ENCODE measurements at places on chromosomes 11 and 22.

DNA sequence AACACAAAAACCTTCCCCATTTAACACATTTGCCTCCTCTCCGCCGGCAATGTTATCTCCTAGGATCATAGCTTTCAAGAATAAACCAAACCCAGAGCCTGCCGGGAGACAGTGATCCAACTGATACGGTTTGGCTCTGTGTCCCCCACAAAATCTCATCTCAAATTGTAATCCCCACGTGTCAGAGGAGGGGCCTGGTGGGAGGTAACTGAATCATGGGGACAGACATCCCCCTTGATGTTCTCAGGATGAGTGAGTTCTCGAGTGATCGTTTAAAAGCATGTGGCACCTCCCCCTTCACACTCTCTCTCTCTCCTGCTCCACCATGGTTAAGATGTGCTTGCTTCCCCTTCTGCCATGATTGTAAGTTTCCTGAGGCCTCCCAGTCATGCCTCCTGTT lies 33.3 kb downstream of the RBFOX2 start:
- no peak for DNase-seq

DNA sequence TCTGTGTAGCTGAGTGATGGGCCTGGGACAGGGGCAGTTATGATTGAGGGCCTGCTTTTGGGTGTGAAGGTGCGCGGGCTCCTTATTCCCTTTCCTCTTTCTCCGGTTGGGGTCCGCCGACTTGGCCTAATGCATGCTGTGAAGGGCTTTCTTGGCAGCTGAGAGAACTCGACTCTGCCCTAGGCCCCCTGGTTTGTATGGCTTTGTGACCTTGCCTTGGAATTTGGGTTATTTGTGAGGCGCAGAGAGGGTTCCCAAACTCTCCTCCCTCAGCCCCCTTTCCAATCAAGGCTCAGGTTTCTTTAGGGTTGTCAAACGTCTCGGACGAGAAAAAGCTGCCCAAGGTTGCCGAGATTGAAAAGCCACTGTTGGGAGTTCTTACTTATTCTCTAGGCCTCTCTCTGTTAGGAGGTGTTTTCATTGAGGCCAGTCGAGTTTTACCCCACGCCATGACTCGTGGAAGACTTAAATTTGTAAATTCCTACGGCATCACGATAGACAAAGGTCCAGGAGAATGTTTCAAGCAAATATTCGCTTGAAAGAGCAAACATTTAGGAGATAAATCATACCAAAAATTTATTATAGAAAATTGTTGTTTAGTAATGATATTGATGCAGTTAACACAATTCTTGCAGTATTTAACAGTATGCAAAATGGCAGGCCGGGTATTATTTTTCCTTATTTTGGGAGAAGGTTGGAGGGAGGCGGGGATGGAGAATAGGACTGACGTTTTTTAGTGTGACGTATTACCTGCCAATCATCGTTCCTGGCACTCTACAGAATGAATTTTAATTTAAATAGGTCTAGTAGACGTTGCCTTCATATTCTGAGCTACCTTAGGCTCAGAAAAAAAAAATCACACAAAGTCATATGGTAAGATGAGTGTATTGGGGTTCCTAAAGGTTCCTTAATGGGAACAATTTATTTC lies 689 bp downstream of the PDHX start:
- peak; percentile 4 for DNase-seq

DNA sequence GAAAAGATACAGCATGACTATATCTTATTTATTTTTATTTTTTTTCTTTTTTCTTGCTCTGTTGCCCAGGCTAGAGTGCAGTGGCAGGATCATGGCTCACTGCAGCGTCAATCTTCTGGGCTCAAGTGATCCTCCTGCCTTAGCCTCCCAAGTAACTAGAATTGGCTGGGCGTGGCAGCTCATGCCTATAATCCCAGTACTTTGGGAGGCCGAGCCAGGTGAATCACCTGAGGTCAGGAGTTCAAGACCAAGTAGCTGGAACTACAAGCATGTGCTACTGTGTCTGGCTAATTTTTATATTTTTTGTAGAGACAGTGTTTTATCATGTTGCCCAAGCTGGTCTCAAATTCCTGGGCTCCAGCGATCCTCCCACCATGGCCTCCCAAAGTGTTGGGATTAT lies 28.3 kb upstream of the CCDC134 start:
- no peak for DNase-seq

DNA sequence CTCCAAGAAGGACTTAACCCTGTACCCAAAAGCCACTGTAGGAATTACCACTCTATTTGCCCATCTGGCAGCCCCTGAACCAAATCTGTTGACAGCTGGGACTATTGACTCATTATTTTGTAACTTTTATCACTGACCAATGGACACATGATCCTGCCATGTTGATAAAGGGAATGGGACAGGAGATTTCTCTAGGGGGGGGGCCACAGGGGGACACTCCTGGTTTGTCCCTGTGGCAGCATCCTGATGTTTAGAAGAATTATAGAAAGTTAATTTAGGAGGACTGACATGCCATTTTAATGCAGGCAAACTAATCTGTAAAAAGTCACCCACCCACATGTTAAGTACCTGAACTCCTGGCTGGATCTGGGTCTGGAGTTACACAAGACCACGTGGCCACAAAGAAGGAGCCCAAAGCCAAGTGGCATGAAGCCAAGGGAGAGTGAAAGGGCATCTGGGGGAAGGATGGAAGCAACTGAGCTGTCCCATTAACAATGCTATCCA lies 558.1 kb downstream of the ETS1 start:
- DNase-seq, result no peak

- no peak for DNase-seq
Observed at GRCh38 chr11:8331767-8332166, 68.1 kb upstream of the LMO1 start.

DNA sequence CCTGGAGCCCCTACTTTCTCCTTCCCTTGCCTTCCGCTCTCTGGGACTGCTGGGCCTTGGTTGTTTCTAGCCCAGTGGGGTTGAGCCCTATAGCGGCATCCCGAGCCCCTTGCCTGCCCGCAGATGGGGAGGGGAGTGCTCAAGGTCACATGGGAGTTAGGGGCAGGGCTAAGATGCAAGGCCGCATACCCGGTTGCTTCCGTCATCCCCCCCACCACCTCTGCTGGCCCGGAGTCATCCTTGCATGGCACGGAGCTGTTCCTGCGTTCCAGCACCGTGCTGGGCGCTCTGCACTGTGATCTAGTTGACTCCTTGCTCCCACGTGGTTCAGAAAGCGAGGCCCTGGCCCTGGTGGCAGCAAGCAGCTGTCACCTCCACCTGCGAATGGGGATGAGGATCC lies 18.0 kb downstream of the FLRT1 start:
- DNase-seq, result no peak

GRCh38 chr11:35049859-35050531 lies 89.0 kb upstream of the CD44 start:
- DNase-seq, result no peak

- no peak for DNase-seq
Observed at GRCh38 chr11:9651481-9651880, 12.4 kb upstream of the SWAP70 start.

- no peak for DNase-seq
Observed at GRCh38 chr11:123187665-123188507, 7.2 kb downstream of the CLMP start.

GRCh38 chr11:35083431-35084238 lies 55.3 kb upstream of the CD44 start:
- DNase-seq, result peak; percentile 100

- no peak for DNase-seq
Observed at GRCh38 chr11:15897211-15897960, 459.0 kb downstream of the SOX6 start.

Measured in astrocyte of the cerebellum (primary cell).